ENCODE measurements at places on chromosomes 4 and X.

DNA sequence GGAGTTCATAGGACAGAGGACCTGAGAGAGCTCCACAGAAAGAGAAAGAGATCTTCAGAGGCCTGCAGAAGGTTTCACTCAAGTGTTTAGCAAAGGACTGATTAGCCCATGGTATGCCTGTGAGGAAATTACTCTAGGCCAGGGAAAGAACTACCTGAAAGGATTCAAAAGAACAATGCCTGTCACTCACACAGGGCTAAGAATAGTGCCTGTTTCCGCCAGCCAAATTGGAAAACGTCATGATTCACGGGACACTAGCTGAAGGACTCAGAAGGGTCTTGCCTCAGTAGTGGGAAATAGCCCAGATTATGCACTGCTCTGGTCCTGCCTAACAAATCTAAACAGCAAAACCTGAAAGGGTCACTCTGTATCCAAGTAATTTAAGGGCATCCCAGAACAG is 21.1 kb downstream of the SYTL4 start:
- no peak for DNase-seq

- no peak for DNase-seq
Measured at GRCh38 chrX:105191878-105192277, 28.6 kb downstream of the TEX13A start.

- DNase-seq: no peak
Measured at GRCh38 chr4:90888571-90888970, 761.4 kb downstream of the CCSER1 start.

- no peak for DNase-seq
Measured at GRCh38 chrX:47218920-47219815, 687 bp downstream of the CDK16 start.

- no peak for DNase-seq
Measured at GRCh38 chrX:133150730-133151129, 53.8 kb upstream of the USP26 start.

GRCh38 chr4:134695433-134695832 is 493.8 kb upstream of the PABPC4L start:
- no peak for DNase-seq

GRCh38 chr4:94798808-94799207 is 41.1 kb downstream of the BMPR1B start:
- DNase-seq: no peak

GRCh38 chr4:117489107-117489506 is 403.7 kb upstream of the TRAM1L1 start:
- DNase-seq: no peak

- DNase-seq: no peak
Measured at GRCh38 chr4:78644744-78645330, 93.3 kb downstream of the ANXA3 start.

- no peak for DNase-seq
Measured at GRCh38 chr4:185779517-185779916, 32.5 kb downstream of the SORBS2 start.

DNA sequence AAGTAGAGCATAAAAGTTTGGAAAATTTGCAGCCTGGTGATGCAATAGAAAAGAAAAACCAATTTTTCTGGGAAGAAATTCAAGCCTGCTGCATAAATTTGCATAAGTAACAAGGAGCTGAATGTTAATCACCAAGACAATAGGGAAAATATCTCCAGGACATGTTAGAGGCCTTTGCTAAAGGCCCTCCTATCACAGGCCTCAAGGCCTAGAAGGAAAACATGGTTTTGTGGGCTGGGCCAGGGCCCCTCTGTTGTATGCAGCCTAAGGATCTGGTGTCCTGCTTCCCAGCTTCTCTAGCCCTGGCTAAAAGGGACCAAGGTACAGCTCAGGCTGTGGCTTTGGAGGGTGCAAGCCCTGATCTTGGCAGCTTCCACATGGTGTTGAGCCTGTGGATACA is 6.2 kb upstream of the RTL3 start:
- DNase-seq: no peak

DNA sequence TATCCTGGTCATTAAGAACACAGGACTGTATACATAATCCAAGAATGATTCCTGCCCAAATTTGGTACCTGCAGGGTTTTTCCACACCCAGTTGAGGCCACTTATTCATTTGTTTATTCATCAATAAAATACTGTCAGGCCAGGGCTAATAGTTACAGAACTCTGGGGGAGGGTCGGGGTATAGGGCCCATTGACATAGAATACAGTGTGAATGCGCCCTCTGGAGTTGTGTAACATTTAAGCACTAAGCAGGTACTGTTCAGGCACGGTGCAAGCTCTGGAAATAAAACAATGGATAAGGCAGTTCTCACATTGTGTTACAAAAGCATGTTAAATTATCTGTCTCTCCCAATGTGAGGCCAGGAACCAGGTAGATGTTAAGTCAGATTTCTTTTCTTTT is 30.8 kb upstream of the LRBA start:
- DNase-seq: no peak

- DNase-seq: no peak
Measured at GRCh38 chr4:34412911-34413310, 1831.4 kb downstream of the ARAP2 start.

Measured in activated CD8-positive, alpha-beta memory T cell treated with anti-CD3 and anti-CD28 coated beads for 1 hour (primary cell).